ENCODE measurements at places on chromosomes 12 and 14.

GRCh38 chr12:45509187-45509586, 220.3 kb upstream of the ARID2 start:
- no peak for DNase-seq

DNA sequence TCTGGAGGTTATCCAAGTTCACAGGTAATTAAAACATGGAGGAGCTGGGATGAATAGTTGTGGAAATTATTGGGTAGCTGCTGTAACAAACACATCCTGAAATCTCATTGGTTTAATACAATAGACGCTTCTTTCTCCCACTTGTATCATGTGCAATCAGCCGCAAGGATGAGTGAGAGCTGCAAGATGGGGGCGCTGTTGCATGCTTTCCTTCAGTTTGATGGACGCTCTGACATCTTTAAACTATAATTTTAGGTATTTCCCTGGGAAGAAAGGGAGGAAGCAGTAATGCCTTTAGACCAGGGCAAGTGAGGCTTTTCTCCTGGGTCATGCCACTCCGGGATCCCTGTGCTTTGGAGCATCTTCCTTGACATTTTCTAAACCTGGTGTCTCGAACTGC, 178.7 kb downstream of the PAWR start:
- no peak for DNase-seq

DNA sequence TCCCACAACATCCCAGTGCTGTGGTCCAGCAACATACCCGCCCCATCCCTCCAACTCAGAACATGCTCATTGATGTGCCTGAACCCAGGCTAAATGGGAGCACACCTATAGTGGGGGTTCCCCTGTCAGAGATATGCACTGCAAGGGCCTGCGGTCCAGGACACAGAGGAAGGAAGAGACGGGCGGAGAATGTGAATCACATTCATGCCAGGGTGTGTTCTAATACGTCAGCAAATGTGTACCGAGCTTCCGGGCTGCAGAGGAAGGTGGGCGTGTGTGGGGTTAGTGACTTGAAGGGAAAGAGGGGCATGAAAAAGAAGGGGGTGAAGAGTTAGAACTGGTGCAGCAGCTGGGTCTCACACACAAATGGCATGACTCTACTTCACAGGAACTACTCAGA, 83.7 kb downstream of the DPF3 start:
- DNase-seq, result peak; percentile 57

DNA sequence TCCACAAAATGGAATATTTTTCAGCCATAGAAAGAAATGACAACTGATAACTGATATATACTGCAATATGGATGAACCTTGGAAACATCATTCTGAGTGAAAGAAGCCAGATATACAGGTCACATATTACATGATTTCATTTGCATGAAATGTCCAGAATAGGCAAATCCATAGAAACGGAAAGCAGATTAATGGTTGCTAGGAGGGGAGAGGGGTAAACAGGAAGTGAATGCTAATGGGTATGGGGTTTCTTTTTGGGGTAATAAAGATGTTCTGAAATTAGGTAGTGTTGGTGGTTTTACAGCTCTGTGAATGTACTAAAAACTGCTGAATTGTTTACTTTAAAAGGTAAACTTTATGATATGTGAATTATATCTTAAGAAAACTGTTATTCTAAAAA, 6.5 kb downstream of the RAD51AP1 start:
- no peak for DNase-seq

DNA sequence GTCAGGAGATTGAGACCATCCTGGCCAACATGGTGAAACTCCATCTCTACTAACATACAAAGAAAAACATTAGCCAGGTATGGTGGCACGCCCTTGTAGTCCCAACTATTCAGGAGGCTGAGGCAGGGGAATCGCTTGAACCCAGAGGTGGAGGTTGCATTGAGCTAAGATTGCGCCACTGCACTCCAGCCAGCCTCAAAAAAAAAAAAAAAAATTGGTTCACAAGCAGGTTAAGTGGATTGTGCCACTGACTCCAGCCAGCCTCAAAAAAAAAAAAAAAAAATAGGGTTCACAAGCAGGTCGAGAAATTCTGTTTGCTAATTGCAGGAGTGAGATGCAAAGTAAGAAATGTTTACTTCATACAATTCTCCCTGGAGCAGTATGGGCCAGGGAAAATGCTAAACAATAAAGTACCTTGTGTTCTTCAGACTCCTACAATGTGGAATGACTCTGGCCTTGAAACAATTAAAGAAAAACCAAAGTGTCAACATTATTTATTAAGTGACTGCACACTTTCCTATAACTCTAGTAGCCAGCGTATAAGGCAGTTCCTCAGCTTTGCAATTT, 6.1 kb downstream of the EDDM3B start:
- DNase-seq, result no peak

Measured in activated T-cell treated with anti-CD3 and anti-CD28 coated beads, Interleukin-2, amount 50 U/mL, for 72 hours (primary cell).